Activated CD4-positive, alpha-beta T cell treated with anti-CD3 and anti-CD28 coated beads for 1 hour (primary cell): ENCODE measurements at places on chromosomes 4 and X.

DNA sequence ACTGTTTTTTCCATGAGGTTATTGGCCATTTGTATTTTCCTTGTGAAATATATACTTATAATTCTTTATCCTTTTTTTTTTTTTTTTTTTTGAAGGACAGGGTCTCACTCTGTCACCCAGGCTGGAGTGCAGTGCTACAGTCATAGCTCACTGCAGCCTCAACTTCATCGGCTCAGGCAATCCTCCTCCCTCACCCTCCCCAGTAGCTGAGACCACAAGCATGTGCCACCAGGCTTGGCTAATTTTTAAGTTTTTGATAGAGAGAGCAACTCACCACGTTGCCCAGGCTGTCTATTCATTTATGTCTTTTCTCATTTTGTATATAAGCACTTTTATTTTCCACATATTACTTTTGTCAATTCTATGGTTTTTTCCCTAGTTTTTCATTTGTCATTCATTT is 16.8 kb downstream of the RBPJ start:
- DNase-seq, result no peak

DNA sequence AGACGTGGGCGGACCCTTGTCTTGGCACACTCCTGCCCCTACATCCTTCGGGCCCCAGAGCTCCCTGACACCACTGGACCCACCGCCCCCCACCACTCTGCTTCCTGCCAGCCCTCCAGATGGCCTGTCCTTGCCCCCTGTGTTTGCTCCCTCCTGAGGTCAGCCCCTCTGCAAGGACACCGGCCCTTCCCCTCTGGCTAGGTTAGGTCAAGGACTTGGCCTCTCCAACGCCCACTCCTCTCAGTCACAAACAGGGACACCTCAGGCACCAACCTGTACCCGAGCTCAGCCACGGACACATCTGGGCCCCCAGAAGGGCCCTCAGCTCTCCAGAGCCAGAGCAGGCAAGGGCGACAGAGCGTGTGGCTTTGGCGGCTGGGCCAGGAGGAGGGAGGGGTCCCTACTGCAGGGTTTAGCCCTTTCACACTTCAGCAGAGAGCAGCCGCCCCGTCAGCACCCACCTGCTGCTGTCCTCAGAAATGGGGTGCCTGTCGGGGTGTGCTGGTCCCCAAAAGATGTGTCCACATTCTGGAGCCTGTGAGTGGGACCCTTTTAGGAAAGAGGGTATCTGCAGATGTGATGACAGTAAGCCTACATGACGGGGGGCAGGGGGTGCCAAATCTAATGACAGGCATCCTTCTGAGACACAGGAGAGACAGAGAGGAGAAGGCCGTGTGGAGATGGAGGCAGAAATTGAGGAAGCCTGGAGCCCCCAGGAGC is 23.5 kb upstream of the DUSP9 start:
- no peak for DNase-seq

DNA sequence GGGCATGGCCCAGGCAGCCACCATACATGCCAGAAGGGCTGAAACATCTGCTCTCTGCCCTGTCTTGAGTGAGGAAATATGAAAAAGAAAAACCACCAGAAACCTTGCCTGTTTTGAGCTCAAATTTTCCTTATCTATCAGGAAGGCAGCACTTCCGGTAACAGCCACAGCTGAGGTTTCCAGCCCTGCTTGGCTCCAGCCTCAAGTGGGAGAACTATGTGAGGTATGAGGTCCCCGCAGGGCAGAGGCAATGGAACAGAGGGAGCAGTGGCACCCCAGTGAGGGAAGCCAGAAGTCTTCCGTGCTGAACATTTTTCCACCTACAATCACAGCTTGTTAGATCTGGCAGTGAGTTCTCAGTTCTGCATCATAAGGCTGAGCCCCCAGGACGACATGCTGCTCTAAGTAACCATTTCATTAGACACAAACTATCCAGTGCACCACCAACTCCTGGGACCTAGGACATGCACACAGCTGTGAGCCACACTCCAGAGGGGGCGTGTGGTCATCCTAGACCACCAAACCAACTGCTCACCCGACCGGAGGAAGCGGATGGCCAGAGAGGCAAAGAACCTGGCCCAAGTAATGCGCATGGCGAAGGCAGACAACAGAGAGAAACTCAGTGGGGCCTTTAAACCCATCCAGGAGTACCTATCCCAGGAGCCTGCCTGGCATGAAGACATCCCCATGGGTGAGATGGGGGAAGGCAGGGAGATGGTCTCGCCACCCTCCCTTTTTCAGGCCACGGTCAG is 22.6 kb downstream of the WDR1 start:
- DNase-seq, result no peak

DNA sequence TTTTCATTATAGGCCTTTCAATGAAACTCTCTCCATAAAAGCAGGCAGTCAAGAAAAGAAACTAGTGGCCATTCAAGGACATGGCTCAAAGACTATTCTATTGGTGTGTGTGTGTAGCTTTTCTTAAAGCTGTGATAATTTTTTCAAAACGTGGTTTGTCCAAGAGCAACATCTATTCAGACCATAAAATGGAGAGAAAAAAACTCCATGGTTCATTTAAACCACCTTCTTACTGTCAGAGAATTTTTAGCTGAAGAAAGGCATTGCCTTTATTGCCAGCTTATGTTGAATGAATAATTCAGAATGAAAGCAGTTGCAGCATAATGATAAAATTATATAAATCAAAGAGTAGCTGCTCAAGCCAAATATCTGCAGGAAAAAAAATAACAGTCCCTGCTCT is 325.5 kb downstream of the PCDH18 start:
- DNase-seq, result no peak

DNA sequence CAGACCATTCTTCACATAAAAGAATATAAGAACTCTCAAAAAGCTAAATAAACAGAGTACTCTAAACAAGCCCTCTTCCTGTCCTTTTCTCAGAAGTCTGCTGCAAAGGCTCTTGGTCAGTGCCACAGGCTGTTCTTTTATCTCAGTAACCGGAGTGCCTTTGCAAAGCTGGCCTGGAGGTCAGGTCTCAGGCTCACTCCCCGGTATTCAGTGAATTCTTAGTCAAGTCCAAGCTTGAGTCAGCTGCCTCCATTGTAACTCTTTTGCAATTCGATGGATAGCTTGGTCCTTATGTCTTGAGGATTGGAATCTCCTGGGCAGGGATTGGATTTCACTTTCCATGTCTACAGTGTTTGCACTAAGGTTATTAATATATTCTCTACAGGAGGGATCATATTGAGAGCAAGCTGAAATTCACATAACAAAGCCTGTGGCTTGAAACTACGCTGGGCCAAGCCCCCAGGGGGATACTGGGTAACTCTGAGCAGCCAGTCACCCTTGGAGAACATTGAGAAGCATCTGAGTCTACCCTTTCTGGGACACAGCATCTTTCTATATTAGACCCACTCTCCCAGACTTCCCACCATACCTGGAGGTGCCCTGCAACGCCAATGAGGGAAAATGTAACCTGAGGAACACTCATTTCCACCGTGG is 10.0 kb upstream of the HS6ST2 start:
- DNase-seq, result no peak

DNA sequence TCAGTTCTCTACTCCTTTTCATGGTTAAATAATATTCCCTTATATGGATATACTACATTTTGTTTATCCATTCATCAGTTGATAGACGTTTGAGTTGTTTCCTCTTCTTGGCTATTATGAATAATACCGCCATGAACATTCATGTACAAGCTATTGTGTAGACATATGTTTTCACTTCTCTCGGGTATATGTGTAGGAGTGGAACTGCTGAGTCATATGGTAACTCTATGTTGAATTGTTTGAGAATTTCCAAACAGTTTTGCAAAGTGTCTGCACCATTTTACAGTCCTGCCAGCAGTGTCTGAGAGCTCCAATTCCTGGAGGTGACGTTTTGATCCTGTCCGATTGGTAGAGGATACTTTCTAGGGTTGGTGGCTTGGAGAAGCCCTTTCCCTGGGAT is 23.6 kb downstream of the PLAC1 start:
- DNase-seq, result no peak

GRCh38 chr4:118765399-118765798 is 70.5 kb downstream of the SEC24D start:
- DNase-seq, result no peak

DNA sequence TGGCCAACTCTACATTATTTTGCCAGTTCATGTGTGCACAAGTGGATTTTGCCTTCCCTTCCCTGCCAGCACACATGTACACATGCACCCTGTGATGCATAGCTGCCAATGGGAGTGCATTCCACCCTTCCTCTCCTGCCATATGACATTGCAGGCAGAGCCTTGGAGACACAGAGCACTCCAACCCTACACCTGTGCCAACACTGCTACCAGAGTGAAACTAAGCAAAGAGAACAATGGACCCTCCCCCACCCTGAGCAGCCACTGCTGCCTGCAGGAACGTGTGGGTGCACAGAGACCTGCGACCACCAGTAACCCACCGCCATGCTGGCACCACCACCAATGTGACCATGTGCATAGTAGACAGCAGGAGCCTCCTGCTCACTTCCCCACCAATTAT is 78.4 kb downstream of the ITM2A start:
- DNase-seq, result no peak

- DNase-seq, result no peak
Measured at GRCh38 chr4:184950926-184951325, 67.4 kb upstream of the HELT start.

DNA sequence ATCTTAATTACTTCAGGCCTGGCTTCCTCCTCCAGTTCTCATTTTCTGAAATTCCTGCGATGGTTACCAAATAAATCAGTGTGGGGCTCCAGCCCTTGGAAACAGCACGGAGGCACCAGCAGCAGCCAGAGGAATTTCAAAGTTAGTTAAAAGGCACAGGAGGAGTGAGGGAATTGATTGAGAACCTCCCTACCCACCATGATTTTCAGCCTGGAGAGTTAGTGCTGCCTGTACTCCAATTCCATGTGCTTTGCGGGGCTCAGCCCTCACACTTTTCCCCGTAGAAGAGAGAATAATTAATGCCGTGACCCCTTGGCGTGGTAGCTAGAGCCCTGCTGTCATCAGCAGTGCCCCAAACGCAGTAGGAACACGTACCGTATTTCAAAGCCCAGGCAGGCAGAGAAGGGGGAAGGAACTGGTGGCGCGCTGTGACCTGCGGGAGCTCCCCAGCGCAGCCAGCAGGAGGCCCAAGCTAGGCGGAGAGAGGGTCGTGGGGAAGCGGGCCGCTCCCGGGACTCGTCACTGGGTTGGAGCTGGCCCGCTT is 84.0 kb upstream of the IGFBP7 start:
- DNase-seq, result no peak

GRCh38 chr4:165844161-165844560 is 28.9 kb upstream of the TLL1 start:
- no peak for DNase-seq

GRCh38 chr4:185624259-185624589 is 88.9 kb upstream of the PDLIM3 start:
- no peak for DNase-seq

GRCh38 chr4:109945056-109945455 is 32.4 kb downstream of the EGF start:
- DNase-seq, result no peak

GRCh38 chr4:8229331-8229975 is 30.4 kb downstream of the SH3TC1 start:
- DNase-seq, result no peak

GRCh38 chr4:186074189-186074588 is 5.2 kb downstream of the TLR3 start:
- DNase-seq, result no peak
